ENCODE measurements at places on chromosomes 5 and 9. TPM values are rescaled to one million over a fixed set of nuclear protein-coding genes. Genes with fewer than 3 reads are reported as not detected.

IGIP gene
- polyA plus RNA-seq, result 8.4 TPM

SPATA31D4 gene
- polyA plus RNA-seq, result not detected

ANKRD18A gene
- polyA plus RNA-seq, result 3.9 TPM

ADAMTS19 gene
- 5.8 TPM for polyA plus RNA-seq

KLF4 gene
- 8.4 TPM for polyA plus RNA-seq

LPAR1 gene
- polyA plus RNA-seq, result 29.8 TPM

SPINK7 gene
- 0.53 TPM for polyA plus RNA-seq

ZDHHC21 gene
- 15.4 TPM for polyA plus RNA-seq

NAA35 gene
- polyA plus RNA-seq, result 38.6 TPM

GRM6 gene
- 1.9 TPM for polyA plus RNA-seq

GPR21 gene
- polyA plus RNA-seq, result not detected

ADRA1B gene
- polyA plus RNA-seq, result 2.9 TPM

MAMDC4 gene
- 10.9 TPM for polyA plus RNA-seq

Data from renal cortex interstitium (tissue), 15 donors.